Activated T-cell treated with anti-CD3 and anti-CD28 coated beads for 1 hour (primary cell): ENCODE measurements at places on chromosomes 1 and 21.

GRCh38 chr1:210250998-210251679 lies 18.5 kb downstream of the SERTAD4 start:
- no peak for DNase-seq

- no peak for DNase-seq
Measured at GRCh38 chr1:163747261-163747660, 425.5 kb downstream of the NUF2 start.

DNA sequence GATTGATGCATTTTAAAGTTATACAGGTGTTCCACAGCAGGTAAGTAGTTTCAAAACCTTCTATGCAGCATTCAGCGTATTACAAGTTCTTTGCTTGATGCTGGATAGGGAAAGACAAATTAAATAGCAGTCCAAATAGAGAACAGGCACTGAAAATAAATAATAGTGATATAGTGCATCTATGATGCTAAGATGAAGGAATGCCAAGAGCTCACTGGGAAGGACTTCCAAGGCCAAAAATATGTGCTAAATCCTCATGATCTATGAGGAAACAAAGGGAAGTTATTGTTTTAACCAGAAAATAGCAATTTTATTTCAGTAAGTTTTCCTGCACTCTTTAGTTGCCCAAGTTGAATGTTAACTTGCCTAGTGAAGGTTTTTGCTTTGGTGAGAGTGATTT lies 127.8 kb upstream of the GREM2 start:
- no peak for DNase-seq

DNA sequence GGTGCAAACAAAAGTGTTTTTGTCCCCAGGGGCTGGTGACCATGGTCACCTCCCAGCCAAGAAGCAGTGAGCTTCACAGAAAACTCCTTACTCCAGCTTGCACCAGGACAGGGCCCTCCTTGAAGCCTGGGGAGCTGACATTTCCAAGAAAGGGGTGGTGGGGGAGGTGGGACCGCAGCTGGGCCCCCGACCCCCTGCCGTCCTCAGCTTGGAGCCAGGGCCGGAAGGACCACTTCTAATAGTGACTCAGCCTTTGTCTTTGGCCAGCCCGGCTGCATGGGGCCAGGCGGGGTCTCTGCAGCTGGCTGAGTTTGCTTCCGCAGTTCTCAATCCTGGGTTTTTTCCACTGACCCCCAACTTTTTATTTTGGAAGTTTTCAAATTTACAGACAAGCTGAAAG lies 136.5 kb upstream of the POU3F1 start:
- no peak for DNase-seq

DNA sequence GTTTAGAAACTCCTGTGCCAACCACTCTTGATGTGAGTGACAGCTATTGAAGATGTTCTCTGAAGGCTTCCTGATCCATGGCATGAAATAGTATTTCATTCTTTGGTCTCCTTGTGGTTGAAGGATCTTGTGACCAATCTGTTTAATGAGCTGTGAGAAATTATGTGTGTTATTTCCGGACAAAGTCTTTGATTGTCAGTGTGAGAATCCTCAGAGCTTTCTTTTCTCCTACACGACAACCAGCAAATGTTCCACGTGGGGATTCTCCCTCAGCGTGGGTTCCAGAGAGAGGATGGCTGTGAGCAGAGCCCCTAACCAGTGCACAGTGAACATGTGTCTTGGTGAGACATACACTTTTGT lies 45.0 kb upstream of the HOOK1 start:
- DNase-seq = no peak

- no peak for DNase-seq
Measured at GRCh38 chr1:173190101-173190936, 16.8 kb downstream of the TNFSF4 start.

- DNase-seq = no peak
Measured at GRCh38 chr1:200041337-200042118, 14.0 kb downstream of the NR5A2 start.

- no peak for DNase-seq
Measured at GRCh38 chr1:182149411-182149965, 88.0 kb upstream of the ZNF648 start.

DNA sequence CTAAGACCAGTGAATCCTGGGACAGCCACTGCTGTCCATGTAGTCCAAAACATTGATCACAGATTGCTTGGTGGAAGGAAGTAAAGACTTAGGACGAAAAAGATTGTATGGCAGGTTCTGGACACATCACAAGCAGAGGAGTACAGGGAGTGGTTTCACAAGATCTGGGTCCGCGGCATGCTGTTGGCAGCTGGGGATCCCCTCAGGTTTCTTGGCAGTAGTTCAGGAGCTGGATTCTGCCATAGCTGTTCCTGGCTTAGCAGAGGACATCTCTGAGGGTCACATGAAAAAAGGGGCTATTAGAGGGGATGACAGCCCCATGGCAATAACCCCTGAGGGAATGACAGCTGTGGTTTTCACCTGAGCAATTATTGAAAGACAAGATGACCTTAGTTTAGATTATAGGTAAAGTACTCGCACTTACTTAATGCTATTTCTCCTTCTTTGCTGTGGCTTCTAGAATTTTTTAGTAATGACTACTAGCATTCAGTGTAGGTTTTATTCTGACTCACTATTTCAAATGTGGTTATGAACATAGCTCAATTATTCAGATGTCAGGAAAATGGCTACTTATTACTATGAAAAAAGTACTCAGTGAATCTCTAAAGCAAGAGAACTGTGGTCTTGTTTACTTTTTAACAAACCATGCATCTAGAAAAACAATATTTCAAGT lies 8.2 kb downstream of the KRTAP27-1 start:
- no peak for DNase-seq

- DNase-seq = no peak
Measured at GRCh38 chr1:156957634-156958033, 37.2 kb downstream of the LRRC71 start.

DNA sequence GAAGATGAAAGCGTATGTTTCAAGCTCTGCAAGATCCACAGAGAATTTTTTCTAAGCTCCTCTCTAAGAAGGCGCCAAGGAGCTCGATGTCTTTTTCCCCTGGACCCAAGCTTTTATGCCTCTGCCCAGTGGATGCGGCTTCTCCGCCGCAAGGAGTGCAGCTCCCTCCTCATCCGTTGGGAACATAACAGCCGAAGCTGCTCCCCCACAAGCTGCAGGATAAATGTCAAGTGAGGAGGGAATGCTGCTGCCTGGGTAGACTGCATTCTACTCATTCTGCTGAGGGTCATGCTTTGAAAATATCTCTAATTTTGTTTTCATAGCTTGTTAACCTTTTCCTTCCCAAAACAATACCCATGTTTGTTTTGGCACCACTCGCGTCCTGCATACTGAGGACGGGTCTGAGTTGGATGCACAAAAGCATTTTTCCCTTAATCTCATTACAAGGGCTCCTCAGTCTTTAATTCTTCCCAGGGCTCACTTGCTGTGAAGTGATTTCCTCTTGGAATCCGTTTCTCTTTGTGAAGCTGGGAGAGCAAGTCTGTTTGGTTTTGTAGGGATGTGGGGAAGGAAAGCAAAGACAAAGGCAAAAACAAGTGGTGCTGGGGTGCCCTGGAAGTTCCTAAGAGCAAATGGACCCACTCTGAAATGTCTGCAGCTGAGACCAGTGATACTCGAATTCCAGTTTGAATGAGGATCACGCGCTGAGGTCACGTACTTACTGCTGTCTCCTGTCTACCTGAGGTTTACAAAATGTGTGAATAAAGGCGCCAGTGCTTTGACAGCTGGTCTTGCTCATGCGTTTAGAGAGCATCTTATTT lies 134.0 kb upstream of the IRF2BP2 start:
- DNase-seq = no peak

GRCh38 chr1:77889671-77890070 lies 1.2 kb downstream of the NEXN start:
- no peak for DNase-seq

DNA sequence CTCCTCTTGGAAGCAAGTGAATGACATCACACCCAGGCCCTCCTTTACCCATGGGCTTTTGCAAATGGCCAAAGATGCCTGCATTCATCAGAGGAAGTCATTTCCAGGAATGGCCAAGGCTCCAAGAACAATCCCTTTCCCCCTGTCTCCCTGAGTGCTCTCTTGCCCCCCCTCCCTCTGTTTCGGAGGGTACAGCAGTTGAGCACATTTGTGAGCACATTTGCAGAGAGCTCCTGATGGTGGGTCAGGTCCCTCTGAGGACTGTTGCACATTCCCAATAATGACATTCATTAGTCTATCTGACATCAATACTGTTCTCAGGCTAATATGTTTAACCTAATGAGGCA lies 113.4 kb downstream of the MATN1 start:
- DNase-seq = no peak

- no peak for DNase-seq
Measured at GRCh38 chr1:17591814-17592430, 52.4 kb downstream of the ARHGEF10L start.

DNA sequence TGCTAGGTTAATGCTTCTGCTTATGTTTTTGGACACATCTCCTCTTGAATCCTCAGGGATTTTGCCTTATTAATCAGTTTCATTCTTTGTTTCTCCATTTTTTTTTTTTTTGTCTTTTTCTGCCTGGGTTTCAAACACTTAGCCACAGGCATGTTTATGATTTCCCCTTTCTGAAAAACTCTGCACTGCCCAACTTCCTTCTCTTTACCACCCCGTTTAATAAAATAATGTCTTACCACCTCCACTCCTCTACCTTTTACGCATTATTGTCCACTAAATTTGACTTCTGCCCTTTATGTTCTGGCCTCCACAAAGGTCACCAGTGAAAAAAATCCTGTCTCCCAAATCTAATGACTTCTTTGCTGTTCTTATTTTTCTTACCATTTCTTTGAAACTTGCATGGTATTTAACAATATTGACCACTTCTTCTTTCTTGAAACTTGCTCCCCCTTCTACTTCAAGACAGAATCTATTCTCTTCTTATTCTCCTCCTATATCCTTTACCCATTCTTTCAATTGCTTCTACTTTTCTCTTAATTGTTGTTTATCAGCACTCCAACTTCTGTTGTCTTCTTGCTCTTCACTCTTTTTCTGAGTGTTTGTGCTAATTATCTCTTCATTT lies 150.3 kb downstream of the TNFSF18 start:
- DNase-seq = no peak

DNA sequence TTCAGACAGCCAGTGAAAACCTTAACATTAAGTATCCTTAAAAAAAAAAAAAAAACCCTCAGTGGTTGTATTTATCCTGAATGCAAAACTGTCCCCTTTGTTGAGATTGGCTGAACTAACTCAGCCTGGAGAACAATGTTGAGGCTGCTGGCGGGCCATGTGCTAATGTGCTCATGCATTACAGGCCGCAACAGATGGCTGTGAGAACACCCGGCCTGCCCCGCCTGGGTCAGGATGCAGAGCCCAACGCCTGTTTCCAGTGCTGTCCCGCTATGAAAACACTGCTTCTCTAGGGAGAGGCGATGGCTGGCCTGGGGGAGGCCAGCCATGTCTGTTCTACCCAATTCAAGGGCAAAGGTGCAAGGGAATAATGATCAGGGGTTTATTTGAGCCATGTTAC lies 13.8 kb downstream of the OLIG2 start:
- no peak for DNase-seq

DNA sequence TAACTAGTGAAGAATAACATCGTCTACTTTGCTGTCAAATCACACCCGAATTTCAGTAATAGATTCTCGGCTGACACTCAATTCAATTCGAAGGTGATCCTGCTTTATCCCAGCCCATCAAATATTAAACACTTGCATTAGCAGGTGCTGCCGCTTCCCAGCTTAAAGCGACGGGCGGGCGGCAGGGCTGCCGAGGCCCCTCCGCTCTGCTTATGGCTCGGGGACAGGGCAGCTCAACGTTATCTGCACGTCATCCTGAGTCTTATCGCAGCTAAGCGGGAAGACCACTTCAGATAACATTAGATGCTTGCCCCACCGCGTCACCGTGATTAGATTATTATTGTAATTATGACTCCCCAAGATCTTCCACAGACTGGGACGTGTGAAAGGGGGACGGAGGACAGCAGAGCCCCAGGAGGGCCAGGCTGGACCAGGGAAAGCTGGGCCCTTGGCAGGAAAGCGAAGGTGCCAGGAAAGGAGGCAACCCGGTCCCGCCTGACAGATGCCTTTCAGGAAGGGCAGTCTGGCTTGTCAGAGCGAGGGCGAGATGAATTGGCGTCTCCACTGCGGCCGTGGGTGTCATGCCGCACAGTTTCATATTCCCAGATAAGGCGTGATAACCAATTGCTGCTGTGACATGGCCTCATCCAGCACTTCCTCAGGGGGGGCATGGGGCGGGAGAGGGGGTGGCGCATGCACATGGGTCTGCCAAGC lies 37.0 kb downstream of the DMAP1 start:
- no peak for DNase-seq

- no peak for DNase-seq
Measured at GRCh38 chr1:109897259-109897955, 13.2 kb upstream of the CSF1 start.

DNA sequence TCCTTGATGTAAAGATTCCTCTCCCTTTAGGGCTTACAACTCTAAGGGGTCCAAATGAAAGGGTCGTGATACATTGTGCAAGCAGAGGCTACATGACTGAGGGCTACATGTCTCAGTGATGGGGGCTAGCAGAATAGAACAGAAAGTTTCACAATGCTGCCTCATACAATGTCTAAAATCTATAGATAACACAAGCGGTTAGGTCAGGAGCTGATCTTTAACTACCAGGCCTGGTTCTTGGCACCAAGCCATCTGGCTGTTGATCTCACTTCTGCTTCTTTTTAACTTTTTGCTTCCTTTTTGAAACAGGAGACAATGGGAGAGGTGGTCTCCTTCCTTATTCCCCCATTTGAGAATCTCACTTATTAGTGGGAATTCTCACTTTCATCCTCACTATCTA lies 710.2 kb downstream of the AMY1C start:
- DNase-seq = no peak

DNA sequence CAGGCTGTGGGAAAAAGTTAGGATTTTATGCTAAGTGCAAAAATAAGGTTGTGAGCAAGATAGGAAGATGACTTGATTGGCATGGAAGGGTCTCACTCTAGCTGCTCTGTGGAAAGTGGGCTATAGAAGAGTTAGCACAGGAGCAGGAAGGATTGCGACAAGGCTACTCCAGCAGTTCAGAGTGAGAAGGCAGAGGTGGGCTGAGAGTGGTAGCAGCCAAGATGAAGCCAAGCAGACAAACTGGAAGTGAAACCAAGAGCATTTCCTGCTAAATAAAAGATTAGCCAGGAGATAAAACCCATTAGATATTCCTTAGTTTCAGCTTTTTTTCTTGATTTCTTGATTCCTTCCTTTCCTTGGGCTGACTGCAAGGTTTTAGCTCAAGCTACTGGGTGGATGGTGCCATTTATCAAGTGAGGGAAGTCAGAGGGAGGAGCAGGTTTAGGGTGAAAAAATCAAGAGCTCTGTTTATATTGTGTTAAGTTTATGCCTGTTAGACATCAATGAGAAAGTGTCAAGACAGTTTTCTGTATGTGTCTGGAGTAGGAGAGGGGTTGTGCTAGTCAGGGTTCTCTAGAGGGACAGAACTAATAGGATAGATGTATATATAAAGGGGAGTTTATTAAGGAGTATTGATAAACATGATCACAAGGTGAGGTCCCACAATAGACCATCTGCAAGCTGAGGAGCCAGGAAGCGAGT lies 33.1 kb upstream of the ZNF644 start:
- no peak for DNase-seq
